CD4-positive, alpha-beta T cell treated with Interleukin-15 for 1 hour (primary cell): ENCODE measurements at places on chromosomes 12 and 14.

DNA sequence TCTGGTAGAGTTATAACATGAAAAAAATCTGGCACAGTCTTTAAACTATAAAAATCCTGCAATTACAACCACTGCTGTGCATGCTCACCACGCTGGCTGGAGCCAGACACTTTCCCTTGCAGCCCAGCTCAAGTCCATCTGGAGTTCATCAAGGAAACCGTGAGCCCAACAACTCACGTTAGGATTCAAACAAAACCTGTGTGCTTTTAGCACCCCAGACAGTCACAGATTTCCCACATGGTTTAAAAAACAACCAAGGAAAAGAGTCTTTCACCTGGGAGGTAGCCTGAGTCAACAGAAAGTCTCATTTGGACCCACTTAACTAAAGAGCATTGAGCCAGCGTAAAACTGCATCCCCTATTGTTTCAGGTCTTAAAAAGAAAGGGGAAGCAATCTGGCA lies 4.7 kb downstream of the LRIG3 start:
- no peak for DNase-seq

DNA sequence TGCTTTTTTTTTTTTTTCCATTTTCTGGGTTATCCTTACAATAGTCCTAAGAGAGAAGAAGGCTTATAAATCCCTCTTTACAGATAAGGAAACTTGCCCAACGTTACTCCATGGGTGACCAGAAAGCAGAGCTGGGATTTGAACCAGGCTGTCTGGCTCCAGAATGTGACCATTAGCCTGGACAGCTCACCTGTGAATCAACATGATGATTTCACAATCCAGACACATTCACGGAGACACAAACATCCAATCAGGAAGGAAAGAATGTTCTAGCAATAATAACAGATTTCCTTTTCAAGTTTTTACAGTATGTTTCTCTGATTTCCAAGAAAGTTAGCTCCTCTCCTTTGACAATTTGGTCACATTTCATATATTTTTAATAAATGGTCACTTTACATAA lies 118.3 kb downstream of the GALC start:
- no peak for DNase-seq

- no peak for DNase-seq
These were observed 113.1 kb downstream of the ITPR2 start for GRCh38 chr12:26719852-26720251.

DNA sequence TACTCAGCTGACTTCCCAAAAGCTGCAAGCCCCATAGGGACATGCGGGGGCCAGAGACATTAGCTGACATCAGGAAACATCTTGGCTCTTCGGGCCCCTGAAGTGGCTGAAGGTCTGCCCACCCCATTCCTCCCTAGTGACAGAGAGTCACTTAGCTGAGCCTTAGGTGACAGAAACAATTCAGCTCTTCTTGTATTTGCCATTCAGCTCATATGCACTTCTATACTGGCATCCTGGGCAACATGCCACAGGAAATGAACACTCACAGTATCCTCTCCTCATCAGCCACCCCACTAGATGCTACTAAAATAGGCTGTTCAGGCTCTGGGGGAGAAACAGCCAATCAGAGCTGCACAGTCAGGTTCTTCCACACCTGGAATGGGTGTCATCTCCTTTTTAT lies 3.4 kb downstream of the DCTN2 start:
- no peak for DNase-seq

DNA sequence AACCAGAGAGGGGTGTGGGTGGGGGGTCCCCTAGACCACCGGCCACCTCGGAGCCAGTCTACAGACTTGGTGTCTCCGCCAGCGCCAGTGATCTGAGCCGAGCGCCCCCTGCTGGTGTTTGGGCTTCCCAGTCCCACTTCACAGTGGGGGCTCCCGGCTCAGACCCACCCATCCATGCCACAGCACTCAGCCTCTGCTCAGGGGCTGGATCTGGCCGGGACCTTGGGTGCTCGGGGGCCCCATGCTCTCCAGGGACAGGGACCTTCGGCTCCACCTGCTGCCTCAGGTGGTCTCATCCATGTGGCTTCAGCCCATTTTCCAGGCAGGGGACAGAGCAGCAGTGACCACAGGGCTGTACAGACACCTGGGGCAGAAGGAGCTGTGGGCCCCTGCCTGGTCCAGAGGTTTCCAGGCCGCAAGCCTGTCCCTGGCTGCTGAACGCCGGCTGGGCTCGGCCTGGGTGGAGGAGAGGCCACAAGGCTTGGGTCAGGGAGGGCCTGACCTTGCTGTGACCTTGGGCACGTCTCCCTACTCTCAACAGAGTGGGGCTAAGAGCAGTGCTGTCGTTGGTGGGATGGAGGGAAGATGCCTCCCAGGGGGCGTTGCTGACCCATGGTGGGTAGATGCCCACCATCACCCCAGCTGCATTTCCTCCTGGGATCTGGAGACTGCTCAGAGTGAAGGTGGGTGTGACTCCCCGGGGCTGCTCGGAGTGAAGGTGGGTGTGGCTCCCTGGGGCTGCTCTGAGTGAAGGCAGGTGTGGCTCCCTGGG lies 86.3 kb downstream of the KIF26A start:
- no peak for DNase-seq

GRCh38 chr12:51471111-51471864 lies 46.7 kb downstream of the SLC4A8 start:
- DNase-seq: no peak

DNA sequence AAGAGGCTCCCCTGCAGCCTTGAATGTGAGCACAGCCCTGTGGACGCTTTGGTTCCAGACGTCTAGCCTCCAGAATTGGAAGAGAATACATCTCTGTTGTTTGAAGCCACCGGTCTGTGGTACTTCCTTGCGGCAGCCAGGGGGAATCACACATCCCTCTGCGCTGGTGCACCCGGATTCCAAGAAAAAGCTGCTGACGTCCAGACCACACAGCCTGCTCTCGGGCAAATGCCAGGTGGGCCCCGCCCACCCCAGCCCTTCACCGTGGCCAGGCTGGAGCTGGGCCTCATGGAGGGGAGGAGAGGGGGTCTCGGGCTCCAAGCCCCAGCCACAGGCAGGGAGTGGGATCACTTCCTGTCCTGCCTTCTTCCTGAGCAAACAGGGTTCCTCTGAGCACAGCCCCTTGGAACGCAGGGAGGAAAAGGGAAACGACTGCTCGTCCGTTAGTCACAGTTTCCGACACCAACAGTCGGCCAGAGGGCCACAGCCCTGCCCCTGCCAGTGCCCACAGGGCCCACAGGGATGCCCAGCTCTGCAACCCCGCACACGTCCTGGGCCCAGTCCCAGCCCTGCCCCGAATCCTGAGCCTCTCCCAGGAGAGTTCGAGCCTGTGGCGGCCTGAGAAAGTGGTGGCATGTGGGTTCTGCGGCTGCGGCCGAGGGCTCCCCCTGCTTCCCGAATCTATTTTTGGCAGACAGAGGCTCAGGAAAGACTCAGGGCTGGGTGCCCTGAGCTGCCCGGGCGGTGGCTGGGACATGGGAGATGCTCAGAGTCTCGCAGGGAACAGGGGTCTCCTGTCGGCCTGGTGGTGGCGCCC lies 85.3 kb downstream of the RFLNA start:
- peak; percentile 39 for DNase-seq

DNA sequence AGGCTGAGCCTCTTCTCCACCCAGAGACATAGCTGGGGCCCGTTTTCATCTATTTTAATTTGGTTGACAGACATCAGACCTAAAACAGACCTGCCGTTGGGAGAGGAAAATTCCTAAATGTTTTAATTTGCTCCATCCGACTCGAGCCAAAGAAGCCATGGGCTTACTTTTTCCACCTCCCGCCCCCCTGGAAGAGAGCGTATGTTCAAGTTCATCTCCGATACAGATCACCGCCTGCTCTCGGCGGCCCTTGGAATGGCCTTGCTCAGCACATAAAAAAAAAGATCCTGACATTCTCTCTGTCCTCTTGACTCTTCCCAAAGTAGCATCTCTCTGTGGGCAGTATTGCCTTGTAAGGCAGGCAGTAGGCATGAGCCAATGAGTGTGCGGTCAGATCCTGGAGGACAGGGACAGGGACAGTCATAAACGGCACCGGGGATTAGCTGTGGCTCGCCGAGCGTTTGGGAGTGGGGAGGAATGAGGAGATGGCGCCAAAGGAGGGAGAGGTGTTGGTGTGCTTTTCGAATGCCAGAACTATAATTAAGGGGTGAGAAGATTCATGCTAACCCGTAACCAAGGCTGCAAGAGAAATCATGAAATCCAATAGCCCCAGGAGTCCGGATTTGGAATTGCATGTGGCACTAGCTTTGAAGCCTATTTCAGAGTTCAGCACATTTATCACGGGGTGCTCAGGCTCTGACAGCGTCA lies 47.9 kb upstream of the MEG3 start:
- DNase-seq: no peak

DNA sequence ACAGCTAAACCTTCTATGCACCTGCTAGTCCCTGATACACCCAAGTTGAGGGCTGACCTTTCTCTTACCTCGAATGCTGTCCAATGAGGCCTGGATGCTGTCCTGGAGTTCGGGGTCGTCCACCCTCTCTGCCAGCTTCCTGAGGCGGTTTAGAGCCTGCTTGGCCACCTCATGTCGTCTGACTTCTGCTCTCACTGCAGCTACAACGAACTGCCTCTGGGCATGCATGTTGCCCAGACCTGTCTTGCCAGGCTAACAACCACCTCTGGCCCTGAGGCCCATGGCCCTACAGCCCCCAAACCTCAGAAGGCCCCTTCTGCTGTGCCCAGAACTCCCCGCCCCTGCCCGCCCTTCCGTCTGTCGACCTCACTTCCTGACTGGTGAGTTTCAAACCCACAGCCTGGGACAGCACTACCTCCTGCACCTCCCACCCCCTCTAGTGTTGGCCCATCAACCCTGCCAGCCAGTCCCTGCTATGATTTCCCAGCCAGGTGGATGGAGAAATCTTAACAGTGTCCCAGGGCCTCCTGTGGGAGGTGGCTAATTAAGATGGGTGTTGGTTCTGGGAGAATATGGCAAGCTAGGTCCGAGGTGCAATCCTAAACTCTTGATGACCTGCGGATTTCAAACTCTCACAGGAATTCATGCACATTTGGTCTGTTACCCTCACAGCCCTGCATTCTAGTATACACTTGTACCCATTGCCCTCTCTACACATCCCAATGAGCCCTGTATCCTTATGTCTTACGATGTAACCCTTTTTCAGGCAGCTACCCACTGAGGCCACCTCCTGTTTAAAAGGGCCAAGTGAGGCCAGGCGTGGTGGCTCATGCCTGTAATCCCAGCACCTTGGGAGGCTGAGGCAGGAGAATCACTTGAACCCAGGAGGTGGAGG lies 2.7 kb upstream of the TSPAN31 start:
- DNase-seq: peak; percentile 88

DNA sequence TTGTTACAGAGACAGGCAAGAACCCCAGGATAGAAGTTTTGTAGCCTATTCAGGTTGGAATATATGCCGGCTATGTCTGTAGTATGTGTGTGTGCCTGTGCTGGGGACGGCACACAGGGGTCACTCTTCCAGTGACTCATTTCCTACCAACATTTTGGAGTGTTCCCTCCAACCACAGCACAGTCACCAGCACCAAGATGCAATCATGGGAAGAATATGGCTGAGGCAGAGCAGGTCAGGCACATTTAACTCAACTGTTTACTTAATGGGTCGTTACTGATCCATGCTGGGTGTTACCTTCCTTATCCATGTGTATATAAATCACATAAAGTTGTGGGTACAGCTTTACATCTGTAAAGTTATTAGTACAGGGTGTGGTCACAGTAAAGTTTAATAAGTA lies 178.3 kb downstream of the PRKD1 start:
- DNase-seq: no peak

GRCh38 chr14:74510223-74510931 lies 16.8 kb downstream of the ISCA2 start:
- no peak for DNase-seq

- no peak for DNase-seq
These were observed 719 bp upstream of the SRSF9 start for GRCh38 chr12:120470150-120470784.

DNA sequence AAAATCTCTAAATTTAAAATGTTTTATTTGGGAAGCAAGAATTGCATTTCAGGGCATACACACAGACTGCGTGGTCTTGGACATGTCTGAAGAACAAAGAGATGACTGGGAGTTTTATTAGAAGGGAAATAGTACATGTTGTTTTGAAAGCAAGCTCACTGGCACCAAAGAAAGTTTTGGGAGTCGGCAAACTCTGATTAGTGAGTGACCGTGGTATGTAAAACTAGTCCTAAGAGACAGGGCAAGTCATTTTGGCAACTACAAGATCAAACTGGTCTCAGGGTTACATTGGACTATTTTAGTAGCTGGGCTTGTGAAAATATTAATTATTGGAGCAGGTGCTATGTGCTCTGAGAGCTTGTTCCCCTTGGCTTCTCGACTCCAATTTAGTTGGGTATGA lies 14.9 kb downstream of the TMEM116 start:
- DNase-seq: no peak
